ENCODE measurements at places on chromosomes 6 and 20.

DNA sequence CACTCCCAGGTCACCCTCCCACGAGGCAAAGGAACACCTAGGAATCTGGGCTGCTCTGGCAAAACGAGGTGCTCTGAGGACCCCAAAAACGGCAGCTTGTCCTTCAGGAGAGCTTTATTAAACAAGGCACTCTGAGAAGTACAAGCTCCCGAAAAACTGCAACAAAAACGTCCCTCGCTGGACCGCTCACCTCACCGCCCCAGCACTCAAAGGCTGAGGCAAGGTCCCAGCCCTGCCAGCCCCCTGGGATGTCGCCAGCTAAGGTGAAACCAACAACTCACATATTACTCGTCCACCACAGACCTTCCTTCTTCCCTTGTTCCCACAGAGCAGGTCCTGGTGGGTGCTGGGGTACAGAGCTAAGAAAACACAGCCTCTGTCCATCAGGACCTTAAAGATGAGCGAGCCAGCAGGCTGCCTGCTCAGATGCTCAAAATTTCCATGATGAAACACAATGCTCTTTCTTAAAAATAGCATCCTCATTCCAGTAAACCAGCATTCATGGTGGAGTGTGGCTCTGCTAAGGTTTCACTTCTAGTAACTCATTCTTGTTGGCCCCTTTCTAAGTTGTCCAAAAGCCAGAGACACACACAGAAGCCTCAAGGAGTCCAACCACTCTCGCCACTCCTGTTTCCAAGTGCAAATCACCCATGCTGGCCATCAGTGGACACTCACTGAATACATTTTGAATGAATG is 35.9 kb downstream of the ATP9A start:
- DNase-seq = no peak

- DNase-seq = no peak
These were observed 98.1 kb upstream of the VSTM2L start for GRCh38 chr20:37804584-37805566.

GRCh38 chr6:165042912-165043311 is 266.5 kb downstream of the C6orf118 start:
- peak; percentile 43 for DNase-seq

GRCh38 chr6:10384610-10385523 is 30.0 kb downstream of the TFAP2A start:
- no peak for DNase-seq

- DNase-seq = peak; percentile 92
These were observed 27.2 kb upstream of the SYNJ2 start for GRCh38 chr6:157954150-157955117.

GRCh38 chr20:48329031-48329615 is 498.7 kb downstream of the PREX1 start:
- no peak for DNase-seq

GRCh38 chr6:20211941-20212391 is 303 bp downstream of the MBOAT1 start:
- DNase-seq = peak; percentile 79

- DNase-seq = no peak
These were observed 44.3 kb downstream of the CTCFL start for GRCh38 chr20:57480444-57481160.

GRCh38 chr20:49729780-49730179 is 16.1 kb upstream of the B4GALT5 start:
- no peak for DNase-seq

DNA sequence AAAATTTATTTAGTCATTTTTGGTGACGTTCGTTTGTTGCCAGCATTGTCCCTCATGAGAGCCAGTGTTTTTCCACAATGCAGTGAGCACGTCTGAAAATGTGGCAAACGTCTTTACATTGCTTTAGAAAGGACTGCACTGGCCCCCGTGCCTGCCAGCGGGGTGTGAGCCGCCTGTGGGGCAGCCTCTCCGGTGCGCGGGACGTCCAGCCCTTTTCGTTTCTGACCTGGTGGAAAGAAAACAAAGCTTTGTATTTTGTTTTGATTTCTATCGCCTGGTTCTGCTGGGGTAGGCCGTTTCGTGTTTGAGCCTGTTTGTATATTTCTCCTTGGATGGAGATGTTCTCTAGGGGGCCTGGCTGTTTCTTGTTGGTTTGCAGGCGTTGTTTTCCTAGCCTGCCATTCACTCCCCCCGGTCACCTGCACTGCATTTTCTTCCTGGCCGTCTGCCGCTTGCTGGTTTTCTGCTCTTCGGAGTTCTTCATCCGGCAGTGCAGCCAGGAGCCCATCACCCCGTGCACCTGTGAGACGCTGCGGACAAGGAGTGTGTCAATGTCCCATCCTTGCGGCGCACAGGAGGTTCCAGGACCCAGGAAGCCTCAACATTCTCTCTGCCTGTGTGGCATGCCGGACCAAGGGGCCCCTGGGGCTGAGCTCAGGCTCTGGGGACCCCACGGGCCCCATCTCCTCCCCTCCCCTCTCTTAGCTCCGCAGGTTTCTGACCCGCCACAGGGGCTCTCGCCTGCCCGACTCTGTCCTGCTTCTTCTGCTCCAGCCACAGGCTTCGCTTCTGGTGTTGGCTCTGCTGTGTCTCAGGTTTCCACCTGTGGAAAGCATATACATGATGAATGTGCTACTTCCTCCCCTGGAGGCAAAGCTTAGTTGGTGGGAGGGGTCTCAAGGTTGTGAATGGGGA is 100.5 kb downstream of the CDH4 start:
- DNase-seq = no peak

- DNase-seq = peak; percentile 40
These were observed 686 bp downstream of the TMEM170B start for GRCh38 chr6:11538052-11538818.

Data from Caco-2 (cell line).